ENCODE measurements at places on chromosomes 3 and 15.

DNA sequence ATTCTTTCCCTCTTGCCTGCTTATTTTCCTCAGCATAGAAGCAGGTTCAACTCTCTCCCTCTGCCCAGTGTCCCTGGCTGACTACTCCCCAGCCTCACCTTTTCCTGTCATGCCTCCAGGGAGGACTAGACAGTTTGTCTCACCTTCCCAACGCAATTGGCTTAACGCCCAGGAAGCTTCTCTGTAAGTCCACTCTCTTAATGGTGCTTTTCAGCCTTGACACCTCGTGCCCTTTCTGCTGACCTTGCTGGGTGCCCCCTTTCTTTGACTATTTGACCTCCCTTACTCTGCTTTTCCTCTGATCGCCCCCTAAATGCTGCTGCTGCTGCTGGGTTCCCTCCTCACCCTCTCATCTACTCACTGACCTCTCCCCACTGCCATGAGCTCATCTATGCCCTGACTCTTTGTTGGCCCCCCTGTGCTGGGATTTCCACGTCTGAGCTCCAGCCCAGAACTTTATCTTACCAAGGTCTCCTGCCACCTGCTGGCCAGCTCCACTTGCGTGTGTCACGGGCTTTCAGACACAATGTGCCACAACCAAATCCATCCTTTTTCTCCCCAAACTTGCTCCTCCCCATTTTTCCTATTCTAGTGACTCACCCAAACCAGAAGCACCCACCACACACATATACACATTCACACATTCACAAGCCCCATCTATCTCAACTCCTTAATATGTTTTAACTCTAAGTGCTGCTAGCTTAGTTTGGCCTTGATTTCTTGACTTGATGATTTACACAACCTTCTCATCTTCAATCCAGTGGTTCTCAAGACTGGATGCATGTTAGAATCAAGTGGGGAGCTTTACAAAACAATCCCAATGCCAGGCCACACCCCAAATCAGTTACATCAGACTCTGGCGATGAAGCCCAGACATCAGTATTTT is 16.6 kb downstream of the EPB42 start:
- DNase-seq = peak; percentile 41

GRCh38 chr3:55731741-55732140 is 244.6 kb upstream of the WNT5A start:
- no peak for DNase-seq

DNA sequence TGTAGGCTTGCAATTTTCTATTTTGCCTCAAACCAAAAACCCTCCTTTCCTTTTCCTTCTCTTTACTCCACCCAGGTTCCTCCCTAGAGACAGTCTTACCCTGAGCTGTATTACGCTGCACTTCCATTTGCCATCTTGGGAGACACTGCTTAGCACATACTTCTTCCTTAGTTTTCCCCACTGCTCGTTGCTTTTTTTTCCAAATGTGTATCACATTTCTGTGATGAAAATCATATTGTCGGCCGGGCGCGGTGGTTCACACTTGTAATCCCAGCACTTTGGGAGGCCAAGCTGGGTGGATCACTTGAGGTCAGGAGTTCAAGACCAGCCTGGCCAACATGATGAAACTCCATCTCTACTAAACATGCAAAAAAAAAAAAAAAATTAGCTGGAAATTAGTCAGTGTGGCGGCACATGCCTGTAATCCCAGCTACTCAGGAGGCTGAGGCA is 29.5 kb downstream of the POPDC2 start:
- DNase-seq = no peak

DNA sequence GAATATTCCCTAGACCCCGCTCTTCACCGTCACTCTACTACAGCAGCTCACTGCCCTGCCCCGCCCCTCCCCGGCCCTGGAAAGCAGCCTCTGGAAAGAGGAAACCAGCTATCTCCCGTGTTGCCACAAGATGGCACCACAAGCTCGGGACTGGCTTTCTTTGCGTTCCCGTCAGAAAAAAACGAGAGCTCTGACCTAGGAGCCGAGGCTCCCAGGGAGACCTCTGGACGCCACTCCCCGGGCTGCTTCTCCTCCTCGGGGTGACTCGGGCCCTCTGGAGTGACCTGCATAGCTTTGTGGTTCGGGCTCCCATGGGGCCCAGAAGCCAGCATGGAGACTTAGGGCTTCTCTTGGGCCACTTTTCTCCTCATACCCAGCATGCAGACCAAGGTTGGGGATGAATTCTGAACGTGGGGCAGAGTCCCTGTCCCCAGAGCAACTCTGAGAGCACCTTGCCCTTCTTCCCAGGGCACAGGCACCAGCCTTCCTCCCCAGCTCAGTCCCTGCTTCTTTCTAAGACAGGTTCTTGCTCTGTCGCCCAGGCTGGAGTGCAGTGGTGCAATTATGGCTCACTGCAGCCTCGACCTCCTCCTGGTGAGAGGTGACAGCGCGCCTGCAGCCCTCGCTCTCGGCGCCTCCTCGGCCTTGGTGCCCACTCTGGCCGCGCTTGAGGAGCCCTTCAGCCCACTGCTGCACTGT is 19.0 kb downstream of the STOML1 start:
- DNase-seq = peak; percentile 62

GRCh38 chr3:66671291-66671690 is 170.5 kb upstream of the LRIG1 start:
- DNase-seq = no peak

DNA sequence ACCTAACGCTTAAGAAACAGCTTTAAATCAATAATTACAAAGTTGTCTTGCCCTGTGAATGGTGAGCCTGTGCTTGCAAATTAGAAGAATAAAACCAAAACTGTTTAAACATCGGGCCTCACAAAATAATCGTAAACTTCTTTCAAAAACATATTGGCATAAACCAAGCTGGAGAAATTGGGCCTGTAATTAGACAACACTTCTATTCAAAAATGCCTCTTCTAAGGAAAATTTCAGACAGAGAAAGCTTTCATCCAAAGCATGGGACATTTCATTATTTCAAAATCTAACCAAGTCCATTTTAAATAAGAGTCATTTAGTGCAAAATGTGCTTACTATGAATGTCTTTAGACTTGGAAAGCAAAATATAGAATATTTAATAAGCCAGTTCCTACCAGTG is 35.5 kb upstream of the GNB4 start:
- DNase-seq = no peak

All from SHP77 (cell line).